Activated naive CD4-positive, alpha-beta T cell treated with anti-CD3 and anti-CD28 coated beads for 36 hours (primary cell): ENCODE measurements at places on chromosomes 2 and 18.

GRCh38 chr2:23241611-23242245 is 143.3 kb upstream of the KLHL29 start:
- no peak for DNase-seq

- DNase-seq = no peak
Measured at GRCh38 chr2:69007603-69008002, 5.4 kb upstream of the ANTXR1 start.

DNA sequence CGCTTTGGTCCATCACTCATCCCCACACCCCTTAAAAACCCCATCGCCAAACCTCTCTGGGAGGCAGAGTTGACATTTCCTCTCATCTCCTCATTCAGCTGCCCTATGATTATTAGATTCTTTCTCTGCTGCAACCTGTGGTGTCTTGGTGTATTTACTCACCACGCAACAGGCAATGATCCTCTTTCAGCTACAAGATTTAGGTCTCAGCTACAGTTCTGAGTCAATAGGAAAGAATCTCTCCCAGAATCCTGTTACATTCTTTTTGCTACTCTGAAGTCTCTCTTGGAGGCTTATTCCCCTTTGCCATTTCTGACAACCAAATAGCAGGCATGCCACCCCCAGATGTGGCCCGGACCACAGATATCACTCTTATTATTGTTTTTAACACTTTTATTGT is 468.3 kb upstream of the GYPC start:
- DNase-seq = no peak

- DNase-seq = no peak
Measured at GRCh38 chr18:32511147-32511546, 40.5 kb upstream of the GAREM1 start.

GRCh38 chr2:238141541-238142318 is 3.3 kb downstream of the KLHL30 start:
- no peak for DNase-seq

GRCh38 chr2:176745543-176746200 is 466.9 kb upstream of the HNRNPA3 start:
- DNase-seq = no peak

DNA sequence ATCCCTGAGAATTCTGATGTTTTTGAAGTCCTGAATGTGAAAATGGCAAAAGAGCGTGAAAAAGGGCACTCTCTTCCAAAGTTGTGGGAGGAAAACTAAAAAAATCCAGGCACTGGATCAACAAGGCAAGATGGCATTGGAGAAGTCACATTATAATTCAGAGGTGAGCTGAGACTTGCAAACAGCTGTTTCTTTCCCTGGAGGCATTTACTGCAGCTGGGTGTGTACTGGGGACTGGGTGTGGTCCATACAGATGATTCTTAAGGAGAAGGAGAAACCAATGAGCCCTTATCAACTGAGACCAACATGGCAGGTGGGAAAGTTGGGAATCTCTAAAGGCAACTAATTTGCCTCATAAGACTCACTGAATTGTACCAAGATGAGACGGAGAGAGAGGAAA is 313.9 kb downstream of the TRIB2 start:
- DNase-seq = no peak

GRCh38 chr18:38174173-38174572 is 608.6 kb upstream of the CELF4 start:
- no peak for DNase-seq

- DNase-seq = no peak
Measured at GRCh38 chr2:46647766-46648742, 168.7 kb downstream of the TMEM247 start.

DNA sequence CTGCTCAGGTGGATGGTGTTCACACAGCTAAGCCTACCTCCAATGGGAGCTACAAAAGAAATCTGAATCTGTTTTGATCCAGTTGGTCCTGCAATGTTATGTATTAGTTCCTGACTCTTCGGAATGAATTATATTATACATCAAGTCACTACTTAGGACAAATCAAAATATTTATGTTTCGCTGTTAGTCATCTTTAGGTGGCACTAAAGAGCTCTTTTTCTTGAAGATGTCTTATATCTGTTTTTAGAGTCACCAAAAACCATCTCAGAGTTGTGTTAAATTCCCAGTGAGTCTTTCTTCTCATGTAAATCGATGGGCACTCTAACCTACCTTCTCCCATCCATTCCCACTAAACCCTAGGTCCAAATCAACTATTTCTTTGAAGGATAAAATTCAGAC is 2.2 kb downstream of the DNER start:
- DNase-seq = no peak

- DNase-seq = no peak
Measured at GRCh38 chr18:11425211-11425610, 184.2 kb upstream of the SLC35G4 start.

GRCh38 chr2:170930131-170930990 is 1.3 kb downstream of the GORASP2 start:
- DNase-seq = peak; percentile 78

- DNase-seq = no peak
Measured at GRCh38 chr18:3577281-3577855, 127.4 kb downstream of the TGIF1 start.

- no peak for DNase-seq
Measured at GRCh38 chr2:238567996-238568395, 141.3 kb downstream of the ASB1 start.
